ENCODE measurements at places on chromosomes 7 and 10.
A peak's percentile ranks its signal among the peaks of the same experiment; 100 is the strongest.

GRCh38 chr7:17063045-17063383 is 181.2 kb upstream of the AGR3 start:
- DNase-seq: no peak

DNA sequence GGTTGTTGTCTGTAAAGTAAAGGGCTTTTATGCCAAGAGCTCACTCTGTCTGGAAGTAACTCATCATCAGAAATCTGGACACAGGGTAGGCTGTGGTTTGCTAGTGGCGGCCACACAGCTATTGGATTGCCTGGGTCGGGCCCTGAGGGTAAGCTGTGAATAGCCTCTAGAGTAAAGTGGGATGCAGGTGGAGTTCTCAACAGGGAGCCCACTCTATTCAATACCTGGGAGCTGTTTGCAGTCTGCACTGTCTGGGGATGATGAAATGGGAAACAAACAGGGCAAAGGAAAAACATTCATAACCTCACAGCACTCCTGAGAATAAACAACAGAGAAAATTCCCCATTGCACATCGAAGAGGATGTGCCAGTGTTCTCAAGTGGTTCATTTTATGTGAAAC is 582.6 kb downstream of the CALN1 start:
- DNase-seq: no peak

DNA sequence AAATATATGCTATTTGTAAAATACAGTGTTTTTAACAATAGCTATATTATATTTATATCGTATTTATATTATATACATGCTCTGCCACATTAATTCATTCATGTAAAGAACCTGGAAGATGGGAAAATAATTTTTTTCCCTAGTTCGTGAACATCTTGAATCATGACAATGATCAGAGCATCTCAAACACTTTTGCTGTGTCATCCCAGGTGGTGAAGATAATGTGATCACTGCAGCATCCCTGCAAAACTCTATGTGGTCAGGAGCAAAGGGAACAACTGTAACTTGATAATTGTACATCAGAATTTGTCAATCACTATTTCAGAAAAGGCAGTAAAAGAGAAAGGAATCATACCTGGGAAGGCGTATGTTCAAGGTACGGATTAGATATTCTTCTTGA is 39.3 kb downstream of the RAPGEF5 start:
- no peak for DNase-seq

GRCh38 chr10:24518981-24519597 is 204.6 kb downstream of the ARHGAP21 start:
- DNase-seq: peak; percentile 49

DNA sequence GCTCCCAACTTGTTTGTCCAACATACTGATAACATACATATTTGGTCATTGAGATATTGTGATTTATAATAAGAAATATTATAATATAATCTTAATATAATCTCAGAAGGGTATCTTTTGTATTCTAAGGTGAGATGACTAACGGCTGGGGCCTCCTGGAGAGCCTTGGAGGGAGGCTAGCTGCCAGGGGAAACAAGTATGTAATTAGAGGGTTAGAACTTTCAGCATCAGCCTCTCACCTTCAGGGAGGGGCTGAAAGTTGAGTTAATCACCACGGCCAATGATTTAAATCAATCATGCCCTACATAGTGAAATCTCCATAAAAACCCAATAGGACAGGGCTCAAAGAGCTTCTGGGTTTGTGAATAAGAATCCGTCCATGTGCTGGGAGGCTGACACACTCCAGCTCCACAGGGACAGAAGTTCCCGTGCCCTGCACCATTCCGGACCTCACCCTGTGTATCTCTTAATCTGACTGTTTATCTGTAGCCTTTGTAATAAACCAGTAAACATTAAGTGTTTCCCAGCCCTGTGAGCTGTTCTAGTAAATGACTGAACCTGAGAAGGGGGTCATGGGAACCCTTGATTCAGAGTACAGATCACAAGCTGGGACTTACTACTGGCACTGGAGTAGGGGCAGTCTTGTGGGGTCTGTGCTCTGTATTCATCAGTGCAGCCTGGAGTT is 86.3 kb upstream of the STEAP1B start:
- DNase-seq: no peak

DNA sequence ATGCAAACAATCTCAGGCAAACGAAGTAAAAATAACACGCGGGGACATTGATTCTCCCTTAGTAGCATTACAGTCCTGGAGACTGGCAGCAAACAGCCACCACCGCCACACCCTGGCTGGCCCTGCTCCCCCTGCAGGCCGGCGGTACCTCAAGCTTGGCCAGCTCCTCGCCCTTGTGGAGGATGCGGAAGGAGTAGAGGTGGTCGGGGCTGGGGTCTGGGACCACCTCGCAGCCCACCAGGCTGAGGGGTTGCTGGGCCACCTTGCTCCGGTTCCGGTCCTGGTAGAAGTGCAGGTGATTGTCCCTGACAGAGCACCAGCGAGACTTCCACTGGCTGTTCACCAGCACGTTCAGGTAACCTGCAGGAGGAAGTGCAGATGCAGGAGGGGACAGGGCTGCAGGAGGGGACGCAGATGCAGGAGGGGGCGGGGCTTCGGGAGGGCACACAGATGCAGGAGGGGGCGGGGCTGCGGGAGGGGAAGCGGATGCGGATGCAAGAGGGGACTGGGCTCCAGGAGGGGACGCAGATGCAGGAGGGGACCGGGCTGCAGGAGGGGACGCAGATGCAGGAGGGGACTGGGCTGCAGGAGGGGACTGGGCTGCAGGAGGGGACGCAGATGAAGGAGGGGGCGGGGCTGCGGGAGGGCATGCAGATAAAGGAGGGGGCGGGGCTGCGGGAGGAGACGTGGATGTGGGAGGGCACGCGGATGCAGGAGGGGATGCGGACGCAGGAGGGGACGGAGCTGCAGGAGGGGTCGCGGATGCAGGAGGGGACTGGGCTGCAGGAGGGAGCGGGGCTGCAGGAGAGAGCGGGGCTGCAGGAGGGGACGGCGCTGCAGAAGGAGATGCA is 65.7 kb downstream of the VWA2 start:
- DNase-seq: peak; percentile 62

- DNase-seq: peak; percentile 51
These were observed 44.7 kb upstream of the CDK6 start for GRCh38 chr7:92881091-92881485.

DNA sequence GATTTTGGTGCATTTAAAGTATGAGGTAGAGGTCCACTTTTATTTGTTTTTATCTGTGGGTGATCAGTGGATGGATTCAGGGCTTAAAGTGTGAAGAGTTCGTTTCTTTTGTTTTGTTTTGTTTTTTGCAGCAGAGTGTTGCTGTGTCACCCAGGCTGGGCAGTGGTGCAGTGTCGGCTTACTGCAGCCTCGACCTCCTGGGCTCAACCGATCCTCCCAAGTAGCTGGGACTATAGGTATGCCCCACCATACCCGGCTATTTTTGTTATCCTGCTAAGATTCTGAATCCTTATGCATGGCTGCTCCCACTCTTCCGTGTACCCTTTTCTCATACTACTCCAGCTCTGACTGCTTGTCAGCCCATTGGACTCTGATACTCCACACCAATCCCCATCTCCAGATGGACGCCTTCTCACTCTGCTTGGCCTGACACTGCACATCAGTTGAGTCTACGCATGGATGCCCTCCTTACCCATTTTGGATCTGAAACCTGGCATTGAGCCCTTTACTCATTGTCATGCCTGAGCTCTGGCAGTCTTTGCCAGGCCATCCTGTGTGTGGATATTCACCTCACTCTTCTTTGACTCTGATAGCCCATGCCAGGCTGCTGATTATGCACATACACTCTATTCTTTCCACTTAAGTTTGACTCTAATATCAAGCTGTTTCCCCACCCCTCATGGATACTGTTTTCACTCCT is 119.5 kb downstream of the CCSER2 start:
- no peak for DNase-seq

DNA sequence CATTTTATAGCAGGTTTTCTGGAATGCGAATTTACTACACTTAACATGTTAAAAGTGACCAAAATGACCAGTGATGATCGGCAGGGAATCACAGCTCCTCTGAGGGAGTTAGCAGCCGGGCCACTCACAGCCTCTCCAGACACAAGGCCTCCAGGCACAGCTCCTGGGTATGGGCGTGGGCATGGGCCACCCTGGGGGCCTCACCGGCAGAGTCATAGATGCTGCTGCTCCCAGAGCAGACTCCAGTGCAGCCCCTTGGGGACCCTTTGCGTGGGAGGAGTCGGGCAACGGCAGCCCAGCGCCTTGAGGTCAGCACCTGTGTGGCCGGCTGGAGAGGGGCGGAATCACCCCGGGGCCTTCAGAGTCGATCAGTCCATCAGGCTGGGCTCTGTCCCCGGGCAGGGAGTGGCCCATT is 8.6 kb downstream of the KNDC1 start:
- DNase-seq: no peak

- DNase-seq: peak; percentile 13
These were observed 1.0 kb upstream of the ZDHHC4 start for GRCh38 chr7:6576024-6576866.

DNA sequence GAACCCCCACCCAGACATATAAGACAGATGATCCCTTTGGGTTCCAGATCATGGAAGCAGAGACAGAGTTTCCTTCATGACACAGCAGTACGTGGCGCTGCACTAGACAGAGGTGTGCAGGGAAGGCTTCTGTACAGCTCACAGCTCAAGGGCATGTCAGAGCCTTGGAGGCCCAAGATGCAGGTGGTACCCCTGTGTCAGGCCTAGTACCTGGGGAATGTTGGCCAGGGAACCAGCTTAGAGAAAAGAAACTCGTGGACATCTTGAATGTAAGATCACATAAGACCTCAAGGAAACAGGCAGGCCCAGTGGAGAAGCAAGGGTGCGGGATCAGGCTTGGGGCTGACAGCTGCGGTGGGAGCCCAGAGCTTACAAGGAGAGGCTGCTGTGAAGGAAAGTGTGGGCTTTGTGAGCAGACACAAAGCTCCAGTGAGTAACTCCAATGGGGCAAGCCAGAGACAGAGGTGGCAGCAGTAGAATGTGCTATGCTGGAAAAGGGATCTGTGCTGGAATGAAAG is 91.4 kb downstream of the WDFY4 start:
- DNase-seq: no peak

GRCh38 chr10:26408858-26409494 is 29.2 kb upstream of the APBB1IP start:
- no peak for DNase-seq

DNA sequence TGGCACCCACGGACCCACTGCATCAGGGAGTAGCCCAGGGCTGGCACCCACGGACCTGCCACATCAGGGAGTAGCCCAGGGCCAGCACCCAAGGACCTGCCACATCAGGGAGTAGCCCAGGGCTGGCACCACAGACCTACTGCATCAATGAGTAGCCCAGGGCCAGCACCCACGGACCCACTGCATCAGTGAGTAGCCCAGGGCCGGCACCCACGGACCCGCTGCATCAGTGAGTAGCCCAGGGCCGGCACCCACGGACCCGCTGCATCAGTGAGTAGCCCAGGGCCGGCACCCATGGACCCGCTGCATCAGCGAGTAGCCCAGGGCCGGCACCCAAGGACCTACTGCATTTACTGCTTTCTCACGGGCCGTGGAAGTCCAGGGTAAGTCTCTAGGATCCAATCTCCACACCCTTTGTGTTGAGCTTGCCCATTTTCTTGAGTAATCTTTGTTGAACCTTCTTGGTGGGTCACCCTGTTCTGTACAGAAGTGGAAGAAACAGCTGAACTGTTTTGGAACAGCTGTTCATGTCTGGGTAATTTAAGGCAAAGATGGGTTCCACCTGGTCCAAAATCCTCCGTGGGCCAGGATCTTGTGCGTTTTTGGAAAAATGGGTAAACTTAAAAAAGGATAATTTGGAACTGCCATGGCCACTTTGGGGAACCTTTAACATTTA is 69.0 kb downstream of the VIPR2 start:
- DNase-seq: no peak

DNA sequence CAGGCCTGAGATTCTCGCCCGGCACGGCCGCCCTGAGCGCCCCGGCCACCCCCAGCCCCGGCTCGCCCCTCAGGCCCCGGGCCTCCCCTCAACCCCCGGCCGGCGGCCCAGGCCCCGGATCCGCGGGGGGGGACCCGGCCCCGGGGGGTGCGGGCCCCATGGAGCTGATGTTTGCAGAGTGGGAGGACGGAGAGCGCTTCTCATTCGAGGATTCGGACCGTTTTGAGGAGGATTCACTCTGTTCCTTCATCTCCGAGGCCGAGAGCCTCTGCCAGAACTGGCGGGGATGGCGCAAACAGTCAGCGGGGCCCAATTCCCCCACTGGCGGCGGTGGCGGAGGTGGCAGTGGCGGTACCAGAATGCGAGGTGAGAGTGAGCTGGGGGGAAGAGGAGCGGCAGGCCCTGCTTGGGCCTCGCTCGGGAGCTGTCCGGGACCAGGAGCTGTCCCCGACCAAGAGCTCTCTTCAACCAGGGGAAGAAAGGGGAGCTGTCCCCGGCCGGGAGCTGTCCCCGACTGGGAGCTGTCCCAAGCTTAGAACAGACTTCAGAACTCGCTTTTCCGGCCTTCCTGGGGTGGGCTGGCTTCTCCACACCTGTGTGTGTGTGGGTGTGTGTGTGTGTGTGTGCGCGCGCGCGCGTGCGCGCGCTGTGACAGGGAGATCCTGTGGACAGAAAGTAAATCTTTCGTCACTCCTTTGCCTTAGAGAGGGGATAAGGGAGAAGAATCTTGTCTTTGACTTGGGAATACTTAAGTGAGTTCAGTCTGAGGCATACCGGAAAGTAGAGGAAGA is 510 bp downstream of the ZSWIM8 start:
- peak; percentile 60 for DNase-seq

GRCh38 chr10:97623277-97623676 is 10.0 kb downstream of the MORN4 start:
- DNase-seq: no peak

DNA sequence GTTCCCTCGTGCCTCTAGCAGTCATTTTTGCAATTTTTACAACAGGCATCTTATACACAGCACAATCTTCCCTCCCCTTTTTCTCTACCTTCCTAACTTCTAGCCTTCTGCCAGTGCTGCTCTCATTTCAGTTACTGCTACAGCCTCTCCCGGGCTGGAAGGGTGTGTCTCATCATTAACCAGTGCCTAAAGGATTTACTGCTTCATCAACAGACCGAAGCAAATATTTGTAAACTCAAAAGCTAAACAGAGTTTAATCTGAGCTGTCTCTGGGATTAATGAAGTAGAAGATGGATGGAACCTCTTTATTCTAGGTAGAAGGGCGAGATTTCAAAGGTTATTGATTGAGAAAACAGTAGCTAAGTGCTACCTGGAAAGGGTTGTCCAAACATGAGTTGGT is 94.3 kb downstream of the PRPF18 start:
- no peak for DNase-seq

- DNase-seq: peak; percentile 6
These were observed 40.8 kb upstream of the HECW1 start for GRCh38 chr7:43071604-43072003.

- DNase-seq: no peak
These were observed at the start of gene SMO for GRCh38 chr7:129188372-129188891. TSS of gene SMO (plus strand) at chr7:129188633. CDS start at chr7:129189152, 519 bp downstream.
